Left renal pelvis (tissue), 4 donors: ENCODE measurements at places on chromosomes 4 and X. TPM values are rescaled to one million over a fixed set of nuclear protein-coding genes. Genes with fewer than 3 reads are reported as not detected.

GRCh38 chr4:104420766-104421165, 73.9 kb downstream of the CXXC4 start:
- DNase-seq = peak; percentile 17

DNA sequence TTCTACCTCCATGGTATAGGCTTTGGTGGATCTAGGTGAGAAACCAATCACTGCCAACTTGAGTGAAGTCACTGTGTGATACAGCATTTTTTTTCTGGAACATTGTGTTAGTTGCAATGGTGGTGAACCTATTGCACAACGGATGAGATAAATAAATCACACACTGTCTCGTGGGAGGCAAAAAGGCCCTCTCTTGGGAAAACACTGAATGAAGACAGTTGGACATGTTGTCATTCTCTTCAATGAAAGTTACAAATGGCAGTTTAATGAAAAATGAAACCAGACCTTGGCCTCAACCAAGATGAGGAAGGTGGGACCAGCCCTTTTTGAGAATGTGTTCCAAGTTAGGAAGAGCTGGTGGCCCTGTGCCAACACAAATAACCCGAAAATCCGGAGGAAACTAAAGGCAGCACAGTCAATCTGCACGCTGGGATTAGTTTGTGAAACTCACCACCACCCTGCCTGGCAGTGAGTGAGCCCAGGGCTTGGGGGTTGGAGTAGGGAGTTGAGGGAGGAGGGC, 5.4 kb upstream of the ADGRG2 start:
- DNase-seq = no peak

DNA sequence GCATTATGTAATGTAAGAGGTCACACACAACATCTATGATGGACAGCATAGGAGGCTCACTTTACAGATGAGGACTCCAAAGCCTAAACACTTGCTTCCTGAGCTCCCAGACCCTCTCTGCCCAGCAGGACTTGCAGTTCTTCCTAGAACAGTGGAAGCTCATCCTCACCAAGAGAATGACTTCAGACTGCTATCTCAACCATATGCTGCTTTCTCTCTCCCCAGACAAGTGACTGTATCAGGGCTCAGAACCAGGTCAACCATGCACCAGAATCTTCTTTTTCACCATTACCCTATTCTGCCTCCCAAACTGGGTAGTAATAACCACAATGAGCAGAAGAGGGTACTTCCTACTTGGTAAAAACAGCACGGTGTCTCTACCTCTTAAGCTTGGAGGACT, 12.2 kb downstream of the RNF150 start:
- no peak for DNase-seq

- DNase-seq = no peak
Measured at GRCh38 chr4:15233264-15233597, 194.6 kb upstream of the C1QTNF7 start.

DNA sequence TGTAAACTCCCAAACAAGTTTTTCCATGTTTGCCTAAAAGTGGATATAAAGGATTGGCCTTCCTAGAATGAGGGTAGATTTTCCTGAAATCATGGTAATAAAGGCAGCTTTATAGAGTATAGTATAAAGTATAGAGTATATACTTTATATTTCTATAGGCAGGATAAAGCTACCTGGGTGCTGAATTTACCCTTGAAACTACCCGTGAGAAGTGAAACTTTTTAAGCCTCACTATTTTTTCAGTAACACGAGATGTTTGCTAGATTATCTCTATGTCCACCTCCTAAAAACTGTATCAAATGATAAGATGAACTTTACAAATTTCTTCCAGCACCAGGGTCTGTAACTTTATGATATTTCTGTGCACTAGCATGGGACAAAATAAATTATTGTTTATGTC, 340.0 kb upstream of the GALNTL6 start:
- no peak for DNase-seq

DNA sequence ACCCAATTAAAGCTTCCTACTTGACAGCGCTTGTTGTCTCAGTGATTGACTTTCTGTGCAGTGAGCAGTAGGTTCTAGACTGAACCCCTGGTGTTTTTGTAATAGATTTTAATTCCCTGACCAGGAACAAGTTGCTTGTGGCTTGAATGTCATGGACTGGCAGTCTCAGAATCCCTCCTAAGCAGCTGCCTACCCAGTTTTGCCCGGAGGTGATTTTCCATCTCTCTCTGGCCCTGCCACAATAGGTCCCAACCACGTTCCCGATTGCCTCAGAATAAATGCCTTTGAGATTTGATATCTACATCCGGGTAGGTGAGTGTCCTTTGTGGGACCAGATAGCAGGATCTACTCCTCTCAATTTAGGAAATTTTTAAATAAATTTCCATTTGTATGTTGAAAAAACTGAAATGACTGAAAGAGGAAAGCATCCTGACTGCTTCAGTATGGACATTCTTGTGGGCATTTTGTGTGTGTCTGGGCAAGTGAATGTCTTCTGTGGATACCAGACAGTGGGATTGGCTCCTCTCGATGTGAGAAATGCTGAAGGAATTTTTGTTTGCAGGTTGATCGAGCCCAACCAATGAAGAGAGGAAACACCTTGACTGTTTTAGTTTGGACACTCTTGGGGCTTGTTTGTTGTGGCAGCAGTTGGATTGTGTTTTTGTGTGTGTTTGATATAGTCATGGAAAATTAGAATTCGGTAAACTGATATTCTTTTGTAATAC, 1607.4 kb downstream of the C4orf33 start:
- no peak for DNase-seq

- DNase-seq = no peak
Measured at GRCh38 chr4:77273412-77273811, 116.4 kb downstream of the CCNG2 start.

GRCh38 chr4:24995346-24995919, 35.3 kb downstream of the LGI2 start:
- no peak for DNase-seq

DNA sequence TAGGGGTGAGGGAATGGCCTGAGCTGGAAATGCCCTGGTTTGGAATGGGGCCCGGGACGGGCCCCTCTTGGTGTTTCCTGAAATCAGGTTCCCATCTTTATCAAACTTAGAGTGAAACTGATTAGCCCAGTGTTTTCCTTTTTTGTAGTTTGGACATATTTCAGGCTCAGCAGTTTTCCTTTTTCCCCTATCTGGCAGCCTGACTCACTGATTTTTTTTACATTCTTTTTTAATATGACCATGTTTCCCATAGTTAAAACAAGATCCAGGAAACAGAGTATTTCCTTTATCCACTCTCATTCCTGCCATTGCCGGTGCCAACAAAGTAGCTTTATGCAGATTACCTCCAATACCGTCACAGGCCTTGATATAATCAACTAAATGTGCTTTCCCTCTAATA, 20.5 kb upstream of the C4orf17 start:
- DNase-seq = no peak

GRCh38 chrX:20265726-20266681, 705 bp downstream of the RPS6KA3 start:
- no peak for DNase-seq

- DNase-seq = no peak
Measured at GRCh38 chr4:120065974-120066516, 603 bp downstream of the MAD2L1 start.

- no peak for DNase-seq
Measured at GRCh38 chrX:144840616-144841015, 406.7 kb upstream of the SPANXN1 start.

DNA sequence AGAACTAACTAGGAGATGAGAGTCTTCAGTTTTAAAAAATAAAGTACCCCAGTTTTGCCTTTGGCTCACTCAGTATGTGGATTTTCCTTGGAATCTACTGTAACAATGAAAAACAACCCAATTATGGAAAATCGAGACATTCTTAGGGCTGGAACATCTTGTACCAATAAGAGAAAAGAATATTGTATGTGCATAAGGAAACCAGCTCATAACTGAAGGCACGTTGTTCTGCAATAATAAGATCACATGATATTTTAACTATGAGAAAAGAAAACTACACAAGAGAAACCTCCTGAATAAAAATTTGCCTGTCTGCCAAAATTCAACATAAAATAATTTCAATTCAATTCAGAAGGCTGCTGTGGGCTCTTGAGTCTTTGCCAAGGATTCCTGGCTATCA, 261.8 kb upstream of the EDNRA start:
- DNase-seq = no peak

GRCh38 chrX:40022421-40022820, 75.3 kb downstream of the BCOR start:
- DNase-seq = no peak

GRCh38 chrX:30971774-30972603, 82.9 kb upstream of the TAB3 start:
- peak; percentile 11 for DNase-seq

GRCh38 chrX:49043987-49044281, 777 bp upstream of the TFE3 start:
- no peak for DNase-seq

DNA sequence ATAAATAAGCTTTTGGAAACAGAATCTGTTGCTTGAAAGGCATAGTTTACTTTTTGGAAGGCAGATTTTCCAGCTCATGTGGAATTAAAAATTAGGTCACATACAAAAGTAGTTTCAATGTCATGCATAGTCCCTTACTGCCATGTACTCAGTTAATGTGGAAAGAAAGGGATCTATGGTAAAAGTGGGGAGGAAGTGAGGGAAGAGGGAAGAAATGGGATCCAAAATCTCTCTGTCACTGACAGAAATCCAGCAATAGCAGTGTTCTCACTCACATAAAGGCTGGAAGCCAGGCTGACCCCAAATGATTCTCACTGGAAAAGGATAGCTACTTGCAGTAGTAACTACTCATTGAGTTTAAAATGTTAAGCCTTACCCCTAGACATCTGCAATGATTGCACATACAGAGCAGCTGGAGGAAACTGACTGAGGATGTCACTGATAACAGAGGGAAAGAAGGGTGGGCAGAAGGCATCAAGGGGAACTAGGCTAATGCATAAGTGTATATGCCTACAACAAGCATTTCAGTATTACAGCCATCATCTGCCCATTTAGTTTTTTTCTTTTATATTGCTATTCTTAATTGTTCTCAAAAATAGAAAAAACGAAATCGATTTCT, 445.6 kb downstream of the FAT4 start:
- DNase-seq = no peak

GRCh38 chr4:57053508-57053907, 56.7 kb downstream of the IGFBP7 start:
- no peak for DNase-seq

- DNase-seq = no peak
Measured at GRCh38 chrX:49956313-49956712, 33.9 kb downstream of the CLCN5 start.

GRCh38 chr4:86181585-86181984, 178.3 kb downstream of the MAPK10 start:
- no peak for DNase-seq

GRCh38 chrX:41708486-41708885, 15.5 kb upstream of the GPR82 start:
- no peak for DNase-seq

- DNase-seq = no peak
Measured at GRCh38 chr4:186604124-186604807, 48.9 kb upstream of the MTNR1A start.

DNA sequence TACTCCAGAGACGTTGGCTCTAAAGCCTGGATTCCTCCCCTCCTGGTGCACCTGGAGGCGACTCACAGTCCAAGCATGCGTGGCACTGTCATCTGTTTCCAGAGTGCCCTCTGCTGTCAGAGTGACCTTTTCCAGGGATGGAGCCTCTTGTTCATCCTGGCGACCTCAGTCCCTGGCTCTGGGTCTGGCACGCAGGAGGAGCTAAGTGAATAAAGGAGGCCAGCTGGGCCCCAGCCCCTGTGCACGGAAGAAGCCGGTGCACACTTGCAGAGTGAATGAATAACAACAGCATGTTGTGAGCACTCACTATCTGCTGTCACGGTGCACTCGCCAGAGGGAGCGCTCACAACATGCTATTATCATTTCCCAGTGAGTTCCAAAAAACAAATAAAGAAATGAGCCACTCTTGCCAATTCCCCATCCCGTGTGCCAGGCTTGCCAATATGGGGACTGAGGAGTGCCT, 27.8 kb upstream of the PSAPL1 start:
- no peak for DNase-seq

Gene CCDC149
- 12.9 TPM for polyA plus RNA-seq

Gene FGF13
- 28.1 TPM for polyA plus RNA-seq

Gene ARHGAP4
- polyA plus RNA-seq = 16.5 TPM

Gene LSM6
- 66.8 TPM for polyA plus RNA-seq

Gene TMPRSS11A
- polyA plus RNA-seq = not detected

Gene KIF4A
- polyA plus RNA-seq = 15.7 TPM

Gene ESX1
- polyA plus RNA-seq = not detected

Gene FAM53A
- 2.6 TPM for polyA plus RNA-seq

Gene CABS1
- polyA plus RNA-seq = not detected

Gene MAB21L2
- polyA plus RNA-seq = 0.33 TPM

Gene HS3ST1
- 0.40 TPM for polyA plus RNA-seq

Gene C4orf33
- 14.9 TPM for polyA plus RNA-seq

Gene SLC9B1
- 3.8 TPM for polyA plus RNA-seq

Gene CTAG2
- not detected for polyA plus RNA-seq

Gene EIF4E
- 118 TPM for polyA plus RNA-seq

Gene AKAP4
- polyA plus RNA-seq = 0.11 TPM
